Thymus (tissue), 14 donors: ENCODE measurements at places on chromosomes 11 and 22.

GRCh38 chr11:38835966-38836365 is 2237.9 kb upstream of the RAG2 start:
- no peak for DNase-seq

DNA sequence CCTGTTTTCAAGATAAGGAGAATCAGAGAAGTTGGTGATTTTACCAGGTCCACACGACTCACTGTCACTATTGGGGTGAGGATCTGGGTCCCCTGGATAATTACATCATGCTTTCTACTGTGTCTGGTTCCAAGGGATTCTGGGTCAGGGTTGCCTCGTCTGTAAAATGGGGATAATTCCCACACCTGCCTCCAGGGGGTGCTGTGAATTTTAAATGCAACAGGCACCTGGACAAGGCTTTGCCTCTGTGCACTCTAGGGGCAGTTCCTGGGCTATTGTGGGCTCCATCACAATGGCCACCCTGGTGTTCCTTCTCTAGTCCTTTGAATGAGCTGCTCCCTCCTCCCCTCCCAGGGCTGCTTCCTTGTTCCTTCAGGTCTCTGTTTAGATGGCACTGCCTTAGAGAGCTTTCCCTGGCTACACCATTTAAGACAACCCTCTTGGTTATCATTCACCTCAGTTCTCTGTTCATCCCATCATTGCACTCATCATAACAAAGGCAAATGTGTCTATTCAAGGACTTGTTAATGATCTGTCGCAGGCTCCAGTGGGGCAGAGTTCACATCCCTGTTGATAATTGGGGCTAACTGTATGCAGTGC is 178.6 kb downstream of the MIAT start:
- DNase-seq, result no peak

GRCh38 chr11:26620282-26621045 is 48.4 kb upstream of the MUC15 start:
- DNase-seq, result no peak

GRCh38 chr11:47899801-47900200 is 51.7 kb upstream of the NUP160 start:
- DNase-seq, result no peak

- no peak for DNase-seq
Measured at GRCh38 chr11:63764679-63765647, 3.6 kb downstream of the ZFTA start.

DNA sequence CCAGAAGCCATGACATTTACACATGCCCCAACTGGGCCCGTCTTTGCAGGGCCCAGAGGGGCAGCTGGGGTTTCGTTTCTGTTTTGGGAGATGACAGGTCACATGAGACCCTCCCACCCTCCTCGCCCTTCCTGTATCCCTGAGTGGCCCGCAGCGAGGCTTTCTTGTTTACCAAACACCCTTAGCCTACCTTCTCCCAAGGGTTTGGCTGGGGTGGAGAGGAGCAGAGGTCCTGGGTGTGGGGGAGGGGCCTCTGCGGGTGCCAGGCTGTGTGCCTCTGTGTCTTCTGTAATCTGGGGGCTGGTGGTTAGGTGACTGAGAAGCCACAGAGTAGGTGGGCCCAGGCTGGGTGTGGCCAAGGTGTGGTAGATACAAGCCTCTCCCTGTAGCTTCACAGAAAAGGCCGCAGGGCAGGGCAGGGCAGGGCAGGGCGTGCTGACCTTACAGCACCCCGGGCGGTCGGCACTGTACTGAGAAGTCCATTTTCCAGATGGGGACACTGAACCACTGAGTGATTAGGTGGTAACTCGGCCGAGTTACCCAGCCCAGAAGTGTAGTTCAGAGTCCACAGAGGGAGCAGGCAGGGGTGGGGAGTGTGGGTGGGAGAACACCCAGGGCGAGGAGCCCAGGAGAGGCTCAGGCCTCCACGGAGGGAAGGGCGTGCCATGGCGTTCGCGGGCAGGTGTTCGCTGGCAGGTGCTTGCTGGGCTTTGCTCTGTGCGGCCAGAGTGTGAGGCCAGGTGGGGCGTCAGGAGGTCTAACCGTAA is 8.7 kb downstream of the PRR5 start:
- no peak for DNase-seq

DNA sequence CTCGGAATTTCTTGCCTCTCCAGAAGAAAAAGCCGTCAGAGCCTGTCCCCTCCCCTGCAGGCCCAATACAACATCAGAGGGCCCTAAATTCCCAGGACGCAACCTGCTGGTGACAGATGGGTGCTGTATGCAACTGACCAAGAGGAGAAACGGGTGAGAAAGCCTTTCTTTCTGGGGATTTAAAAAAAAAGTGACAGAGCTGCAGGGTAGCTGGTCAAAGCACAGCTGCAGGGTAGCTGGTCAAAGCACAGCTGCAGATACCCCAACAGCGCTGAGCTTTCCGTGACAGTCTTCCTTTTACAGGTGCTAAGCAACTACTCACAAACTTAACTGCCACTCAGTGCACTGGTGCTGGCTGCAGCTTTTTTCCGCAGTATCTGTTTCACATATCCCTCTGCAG is 17.8 kb downstream of the AP1B1 start:
- no peak for DNase-seq
